ENCODE measurements at places on chromosomes 7 and 10.

GRCh38 chr7:83415840-83416239, 233.1 kb downstream of the SEMA3E start:
- no peak for DNase-seq

DNA sequence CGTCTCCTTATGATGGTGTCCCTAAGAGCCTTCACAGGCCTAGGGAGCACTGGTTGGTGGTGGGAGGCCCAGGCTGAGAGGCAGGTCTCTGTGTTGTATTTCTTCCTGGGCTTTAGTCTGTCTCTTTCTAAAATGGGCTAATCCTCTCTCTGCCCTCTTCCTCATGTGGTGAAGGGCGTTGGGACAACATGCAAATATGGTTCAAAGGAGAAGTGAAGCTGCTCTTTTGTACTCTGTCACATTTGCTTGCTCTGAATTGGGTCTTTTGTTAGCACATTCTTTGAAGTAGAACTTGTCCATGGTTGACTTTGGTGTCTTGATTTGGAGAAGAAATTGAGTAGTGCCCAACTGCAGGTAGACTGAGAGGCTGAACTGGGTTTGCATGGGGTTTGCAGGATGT, 814 bp downstream of the HK1 start:
- DNase-seq = no peak

GRCh38 chr10:123117644-123118417, 17.9 kb upstream of the HMX3 start:
- no peak for DNase-seq

DNA sequence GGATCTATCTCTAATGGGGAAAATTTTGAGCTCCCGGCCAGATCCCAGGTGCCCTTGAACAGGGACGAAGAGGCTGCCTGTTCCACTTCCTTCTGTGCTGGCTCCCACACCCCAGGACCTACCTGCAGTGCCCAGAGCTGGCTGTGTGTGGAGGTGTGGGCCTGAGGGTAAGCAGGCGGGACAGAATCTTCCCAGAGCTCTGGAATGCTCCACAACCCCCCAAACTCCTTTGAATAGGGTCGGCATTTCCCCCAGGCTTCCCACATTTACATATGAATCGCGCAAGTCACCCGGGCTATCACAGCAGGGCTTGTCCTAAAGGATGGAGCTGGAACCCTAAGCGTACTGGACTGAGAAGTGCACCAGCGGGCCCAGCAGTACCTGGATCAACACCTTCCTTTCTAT, 95.9 kb downstream of the DNMBP start:
- DNase-seq = no peak

- DNase-seq = no peak
Measured at GRCh38 chr7:140521421-140521820, 42.1 kb upstream of the MKRN1 start.

GRCh38 chr10:7703140-7703539, at the start of gene ITIH2:
Gene ITIH2 (plus strand): TSS chr10:7703316. CDS start chr10:7703435, 119 bp downstream.
- DNase-seq = no peak

DNA sequence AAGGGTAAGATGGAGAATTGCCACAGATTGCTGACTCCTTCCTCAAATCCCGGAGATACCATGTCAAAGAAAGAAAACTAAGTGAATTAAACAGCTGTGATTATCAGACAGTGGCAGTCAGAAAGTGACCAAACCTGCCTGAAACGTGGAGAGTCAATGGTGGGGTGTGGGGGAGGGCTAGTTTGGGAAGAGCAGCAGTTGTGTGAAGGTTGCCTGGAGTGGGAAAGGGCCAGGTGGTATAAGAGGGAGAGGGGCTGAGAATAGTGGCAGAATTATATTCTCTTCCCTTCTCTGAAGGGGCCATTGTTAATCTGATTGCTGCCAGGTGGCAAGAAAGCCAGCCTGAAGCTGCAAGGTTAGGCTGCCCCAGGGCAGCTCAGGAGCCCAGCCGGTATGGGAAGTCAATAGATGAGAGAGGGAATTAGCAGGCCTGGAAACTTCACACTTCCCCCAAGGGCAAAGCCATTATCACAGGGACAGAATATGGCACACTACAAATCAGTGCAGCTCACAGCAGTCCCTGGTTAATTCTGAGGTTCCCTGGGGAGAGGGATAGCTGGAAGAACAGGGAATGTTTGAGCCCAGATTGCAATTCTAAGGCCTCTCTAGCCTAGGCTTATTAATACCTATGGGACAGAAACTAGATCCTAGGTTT, 83.9 kb upstream of the ITGB1 start:
- DNase-seq = no peak

DNA sequence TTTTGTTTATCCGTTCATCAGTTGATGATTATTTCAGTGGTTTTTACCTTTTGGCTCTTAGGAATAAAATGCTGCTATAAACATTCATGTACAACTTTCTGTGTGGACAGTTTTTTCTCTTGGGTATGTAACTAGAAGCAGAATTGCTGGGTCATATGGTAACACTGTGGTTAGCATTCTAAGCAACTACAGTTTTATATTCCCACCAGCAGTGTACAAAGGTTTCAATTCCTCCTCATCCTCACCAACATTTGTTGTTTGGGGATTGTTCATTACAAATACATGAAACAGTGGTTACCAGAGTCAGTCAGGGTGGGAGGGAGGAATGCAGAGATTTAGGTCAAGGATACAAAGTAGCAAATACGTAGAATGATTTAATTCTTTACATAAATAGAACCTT, 97.0 kb downstream of the NPSR1 start:
- no peak for DNase-seq

DNA sequence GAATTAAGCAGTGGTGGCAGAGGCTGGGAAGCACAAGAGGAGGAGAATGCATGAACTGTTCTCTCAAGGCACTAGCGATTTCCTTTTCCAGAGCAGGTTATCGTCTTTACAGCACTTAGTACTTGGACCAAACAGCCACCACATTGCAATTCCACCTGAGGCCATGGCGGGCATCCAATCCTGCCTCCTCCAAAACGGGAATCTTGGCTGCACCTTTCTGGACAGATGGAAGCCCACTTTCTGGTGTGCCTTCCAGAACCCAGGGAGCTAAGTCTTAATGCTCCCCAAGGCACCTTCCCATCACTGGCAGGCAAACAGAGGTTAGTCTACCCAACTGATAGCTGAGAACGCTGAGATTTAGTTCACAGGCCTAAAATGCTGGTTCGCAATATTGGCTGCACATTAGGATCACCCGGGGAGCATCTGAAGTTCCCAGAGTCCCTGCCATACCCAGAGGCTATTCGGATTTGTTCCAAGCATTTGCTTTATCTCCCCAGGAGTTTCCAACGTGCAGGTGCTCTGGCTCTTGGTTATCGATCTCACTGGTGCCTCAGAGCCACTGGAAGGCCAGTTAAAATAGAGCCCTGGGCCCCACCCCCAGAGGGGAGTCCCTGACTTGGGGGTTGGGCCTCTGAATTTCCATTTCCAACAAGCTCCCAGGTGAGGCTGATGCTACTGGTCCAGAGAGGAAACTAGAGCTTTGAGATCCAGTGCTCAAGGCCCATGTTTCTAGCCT, 62.2 kb downstream of the KCNMA1 start:
- no peak for DNase-seq

DNA sequence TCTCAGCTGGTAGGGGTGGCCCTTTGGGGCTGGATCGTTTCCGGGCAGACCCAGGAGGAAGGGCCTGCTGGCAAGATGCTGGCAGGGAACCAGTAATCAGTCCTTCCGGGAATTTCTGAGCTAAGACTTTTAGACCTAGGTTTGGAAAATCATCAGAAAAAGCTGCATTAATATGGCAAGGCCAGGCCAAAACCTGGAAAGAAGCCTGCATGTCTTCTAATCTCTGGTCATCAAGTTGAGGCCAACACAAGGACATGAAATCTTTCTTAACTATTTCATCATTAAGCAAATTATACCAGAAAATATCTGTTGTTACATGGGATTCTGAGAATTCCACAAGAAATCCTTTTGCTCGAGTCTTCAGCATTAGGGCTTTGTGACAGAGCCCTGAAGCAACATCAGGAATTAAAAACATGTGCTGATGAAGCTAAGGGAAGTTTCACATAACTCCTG, 19.9 kb downstream of the CPA1 start:
- DNase-seq = peak; percentile 94

DNA sequence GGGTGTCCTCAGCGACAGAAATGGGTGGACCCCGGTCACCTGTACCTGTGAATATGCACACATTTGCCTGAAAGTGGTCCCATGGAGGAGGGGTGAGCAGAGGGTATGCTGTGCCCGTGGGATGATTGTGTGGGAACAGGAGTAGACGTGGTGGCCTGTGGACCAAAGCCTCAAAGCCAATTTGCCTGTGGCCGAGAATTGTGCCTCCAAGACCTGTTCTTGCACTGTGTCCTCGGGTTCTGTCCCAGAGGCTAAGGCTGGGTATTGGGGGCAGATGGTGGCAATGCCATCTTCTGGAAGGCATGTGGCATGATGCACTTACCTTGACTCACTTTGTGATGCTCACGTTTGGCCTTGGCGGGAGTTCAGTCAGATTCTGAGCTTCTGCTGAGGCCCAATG, 351.0 kb downstream of the TCERG1L start:
- no peak for DNase-seq

DNA sequence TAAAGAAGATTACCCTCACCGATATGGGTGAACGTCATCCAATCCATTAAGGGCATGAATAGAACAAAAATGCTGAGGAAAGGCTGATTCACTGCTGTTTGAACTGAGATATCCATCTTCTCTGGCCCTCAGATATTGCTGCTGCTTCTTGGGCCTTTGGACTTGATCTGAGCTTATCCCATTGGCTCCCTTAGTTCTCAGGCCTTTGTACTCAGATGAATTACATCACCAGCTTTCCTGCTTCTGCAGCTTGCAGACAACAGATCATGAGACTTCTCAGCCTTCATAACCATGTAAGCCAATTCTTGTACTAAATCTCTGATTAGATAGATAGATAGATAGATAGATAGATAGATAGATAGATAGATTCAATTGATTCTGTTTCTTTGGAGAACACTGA, 40.2 kb downstream of the CYCS start:
- DNase-seq = no peak

- DNase-seq = no peak
Measured at GRCh38 chr7:99644431-99644830, 27.7 kb downstream of the ZSCAN25 start.

DNA sequence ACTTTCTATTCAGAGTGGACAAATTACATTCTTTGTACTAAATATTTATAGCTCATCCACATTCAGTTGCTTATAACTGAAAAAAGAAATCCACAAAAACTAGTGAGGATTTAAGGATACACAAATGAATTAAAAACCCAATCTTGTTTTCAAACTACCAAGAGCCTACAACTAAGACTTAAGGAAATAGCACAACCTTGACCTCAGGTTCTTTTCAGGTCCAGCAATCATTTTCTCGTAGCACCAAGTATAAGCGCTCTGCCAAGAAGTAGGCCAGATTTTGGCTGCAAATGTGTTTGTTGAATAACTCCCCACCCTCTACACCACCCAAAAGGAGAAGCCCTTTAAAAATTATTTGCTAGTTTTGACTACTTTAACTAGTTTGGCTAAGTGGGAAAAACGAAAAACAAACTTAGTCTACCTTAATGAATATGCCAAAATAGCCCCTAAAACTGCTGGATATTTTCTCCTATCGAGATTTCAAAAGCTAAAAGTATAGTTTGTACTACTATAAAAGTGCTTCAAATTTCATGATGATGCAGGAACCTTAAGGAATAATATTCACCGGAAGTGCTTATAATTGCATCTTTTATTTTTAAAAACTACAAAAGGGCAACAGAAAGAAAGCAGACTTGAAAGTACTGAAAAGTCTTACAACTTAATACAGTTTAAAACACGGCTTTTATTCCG, 2.7 kb upstream of the KMT2E start:
- DNase-seq = no peak

DNA sequence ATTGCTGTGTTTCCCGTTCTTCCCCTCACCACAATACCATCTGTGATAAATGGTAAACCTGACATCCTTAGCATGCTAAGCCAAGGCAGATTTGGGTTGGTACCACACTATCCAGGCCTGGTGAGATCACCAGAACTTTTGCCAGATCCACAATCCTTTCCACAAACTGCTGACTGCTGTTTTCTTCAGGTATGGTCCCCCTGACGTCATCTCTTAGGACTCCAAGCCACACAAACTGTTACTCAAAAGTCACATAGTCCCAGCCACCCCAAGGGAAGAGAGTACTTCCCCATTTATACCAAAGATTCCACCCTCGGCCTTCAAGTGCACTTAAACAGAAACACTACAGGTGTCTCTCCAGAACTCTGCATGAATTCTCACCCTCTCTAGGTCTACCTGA, 34.8 kb downstream of the SLC25A13 start:
- DNase-seq = no peak

DNA sequence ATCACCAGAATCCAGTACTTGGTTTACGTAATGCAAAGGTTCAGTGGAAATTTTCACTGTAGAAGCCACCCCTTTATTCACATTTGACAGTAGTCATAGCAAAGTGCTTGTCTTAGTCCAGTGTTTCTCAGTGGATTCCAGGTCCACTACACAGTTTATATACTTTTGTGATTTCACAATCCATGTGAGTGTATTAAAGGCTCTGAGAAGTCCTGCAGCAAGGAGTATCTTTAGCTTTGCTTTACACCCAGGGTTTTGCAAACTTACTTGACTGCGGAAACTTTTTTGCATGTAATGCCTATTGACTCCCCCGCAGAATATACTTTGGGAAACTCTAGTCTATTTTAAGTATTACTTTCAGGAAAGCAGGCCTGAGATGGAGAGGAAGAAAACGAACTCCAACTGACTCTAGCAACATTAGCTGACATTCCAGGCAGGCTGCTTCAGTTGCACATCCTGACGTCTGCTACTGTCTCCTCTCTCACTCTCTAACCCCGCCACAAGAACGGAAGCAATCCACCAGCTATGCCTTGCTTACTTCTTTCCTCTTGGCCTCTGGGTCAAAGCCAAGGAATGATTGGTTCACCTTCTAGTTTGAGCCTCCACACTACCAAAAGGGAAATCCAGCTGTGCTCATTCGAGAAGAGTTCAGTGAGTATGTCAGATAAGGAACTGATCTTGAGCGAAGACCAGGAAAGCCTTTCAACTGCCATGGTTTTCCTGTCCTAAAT, 6.2 kb downstream of the PLXNA4 start:
- DNase-seq = no peak

- no peak for DNase-seq
Measured at GRCh38 chr10:4028027-4028471, 243.0 kb upstream of the KLF6 start.
